ENCODE measurements at places on chromosomes 11 and 22.
A peak's percentile ranks its signal among the peaks of the same experiment; 100 is the strongest.

- no peak overlapping the region for H3K4me3 ChIP-seq
- no peaks in the 10 kb centered on the region for H3K4me1 ChIP-seq
Measured at GRCh38 chr11:119697445-119697844, 31.6 kb downstream of the NECTIN1 start.

DNA sequence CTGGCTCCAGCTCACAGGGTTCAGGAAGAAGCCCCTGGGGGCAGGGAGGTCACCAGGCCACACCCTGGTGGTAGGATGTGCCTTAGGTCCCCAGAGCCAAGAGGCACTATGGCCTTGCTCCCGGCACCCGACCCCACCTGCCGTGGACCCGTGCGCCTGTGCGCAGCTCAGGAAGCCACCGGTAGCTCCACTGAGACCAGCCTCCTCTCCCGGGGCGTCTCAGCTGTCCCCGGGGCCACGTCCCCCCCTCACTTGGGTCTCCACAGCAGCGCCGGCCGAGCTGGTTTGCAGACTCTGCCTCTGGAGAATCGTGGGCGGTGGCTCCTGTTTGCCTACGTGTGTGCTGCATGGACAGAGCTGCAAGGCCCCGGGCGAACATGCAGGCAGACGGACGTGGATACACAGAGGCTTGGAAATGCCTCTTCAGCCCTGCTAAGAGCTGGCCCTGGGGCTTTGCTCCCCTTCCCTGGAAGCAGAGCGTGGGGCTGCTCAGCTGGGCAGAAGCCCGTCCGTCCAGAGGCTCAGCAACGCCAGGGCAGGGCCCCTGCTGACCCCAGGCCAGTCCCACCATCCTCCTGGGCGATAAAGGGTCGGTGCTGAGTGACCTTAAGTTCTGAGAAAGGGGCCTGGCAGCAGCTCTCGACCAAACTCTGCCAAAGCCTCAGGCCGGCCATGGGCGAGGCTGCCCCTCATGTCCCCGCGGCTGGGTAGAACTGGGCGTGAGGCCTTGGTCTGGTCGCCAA lies 15.3 kb upstream of the MUC5B start:
- no peak overlapping the region for H3K4me3 ChIP-seq
- H3K4me1 ChIP-seq, result no peaks in the 10 kb centered on the region
- no peak overlapping the region for H3K27ac ChIP-seq
- DNase-seq, result no peak
- H3K36me3 ChIP-seq, result no peaks in the 10 kb centered on the region

- DNase-seq, result no peak
- H3K4me1 ChIP-seq, result peaks cover 36% of the 10 kb centered on the region
- peaks cover 3% of the 10 kb centered on the region for H3K27me3 ChIP-seq
- H3K36me3 ChIP-seq, result peaks cover 17% of the 10 kb centered on the region
Measured at GRCh38 chr11:44626645-44627044, 61.2 kb downstream of the CD82 start.

- H3K27me3 ChIP-seq, result no peaks in the 10 kb centered on the region
- DNase-seq, result no peak
- H3K4me3 ChIP-seq, result no peak overlapping the region
- no peaks in the 10 kb centered on the region for H3K36me3 ChIP-seq
- H3K27ac ChIP-seq, result no peak overlapping the region
- H3K4me1 ChIP-seq, result no peaks in the 10 kb centered on the region
Measured at GRCh38 chr11:132674151-132674550, 858.1 kb downstream of the OPCML start.

DNA sequence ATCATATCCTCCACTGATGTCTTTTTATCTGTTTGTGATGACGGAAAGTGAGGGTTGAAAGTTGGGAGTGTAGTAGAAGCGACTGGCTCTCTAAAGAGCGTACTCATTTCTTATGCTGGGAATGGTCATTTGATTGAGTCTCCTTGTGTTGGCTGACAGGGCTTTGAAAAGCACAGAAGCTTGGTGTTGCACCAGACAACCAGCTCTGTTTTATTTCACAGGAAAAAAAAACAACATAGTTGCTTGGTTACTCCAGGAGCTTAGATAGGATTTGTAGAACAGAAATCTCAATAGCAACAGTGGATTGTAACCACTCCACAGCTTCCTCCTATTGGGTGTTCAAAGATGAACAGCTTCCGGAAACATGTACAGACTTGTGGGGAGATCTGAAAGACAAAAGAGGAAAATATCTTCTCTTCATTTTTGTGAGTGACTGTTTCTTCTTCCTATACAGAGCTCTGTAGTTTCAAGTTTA lies 2.7 kb downstream of the RBM14 start:
- no peaks in the 10 kb centered on the region for H3K27me3 ChIP-seq
- H3K4me3 ChIP-seq, result peak overlapping the region; percentile 97
- DNase-seq, result peak; percentile 27

DNA sequence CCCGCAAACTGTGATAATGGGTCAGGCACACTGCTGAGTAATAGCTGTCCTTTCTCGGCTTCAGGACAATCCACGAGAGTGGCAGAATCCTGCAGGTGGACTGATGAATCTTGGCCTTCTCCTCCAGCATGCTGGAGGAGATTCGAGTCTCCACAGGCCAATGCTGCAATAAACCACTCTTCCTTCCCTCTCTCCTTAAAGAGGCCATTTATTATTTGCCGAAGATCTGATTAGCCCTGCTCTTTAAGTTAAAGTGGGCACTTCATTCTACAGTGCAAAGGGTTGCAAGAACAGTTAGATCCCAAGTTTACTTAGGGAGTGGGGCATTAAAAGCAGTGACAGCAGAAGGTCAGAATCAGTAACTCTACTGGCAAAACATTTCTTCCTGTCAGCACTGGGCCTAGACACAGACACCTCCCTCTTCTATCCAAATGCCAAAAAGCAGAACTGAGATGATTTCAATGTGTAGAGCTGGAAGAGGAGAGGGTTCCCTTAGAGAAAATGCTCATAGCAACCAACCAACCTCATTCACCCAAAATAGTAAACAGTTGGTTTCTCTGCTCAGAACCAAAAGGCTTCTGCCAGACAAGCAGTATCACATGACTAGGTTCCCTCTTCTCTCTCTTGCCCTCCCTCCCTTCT lies 121.7 kb downstream of the SGSM3 start:
- H3K36me3 ChIP-seq, result peaks cover 1% of the 10 kb centered on the region
- H3K4me3 ChIP-seq, result no peak overlapping the region
- no peak for DNase-seq
- H3K4me1 ChIP-seq, result peaks cover 27% of the 10 kb centered on the region
- no peak overlapping the region for H3K27ac ChIP-seq

DNA sequence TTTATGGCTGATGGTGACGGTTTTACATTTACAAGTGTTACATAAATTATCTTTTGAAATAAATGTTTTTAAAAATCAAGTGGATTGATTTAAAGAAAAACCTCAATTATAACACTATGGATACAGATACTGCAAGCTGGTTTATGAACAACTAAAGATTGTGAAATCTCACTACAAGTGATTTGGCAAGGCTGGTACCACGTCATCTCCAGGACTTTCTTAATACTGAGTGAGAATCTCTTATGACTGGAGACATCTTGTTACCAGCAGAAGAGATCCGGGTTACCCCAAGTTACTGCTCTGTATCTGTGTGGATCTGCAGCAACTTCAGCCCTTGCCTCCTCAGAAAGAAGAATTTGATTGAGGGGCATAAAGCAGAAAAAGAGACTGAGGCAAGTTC lies 452.9 kb downstream of the MN1 start:
- no peak overlapping the region for H3K27ac ChIP-seq
- H3K36me3 ChIP-seq, result no peaks in the 10 kb centered on the region
- no peaks in the 10 kb centered on the region for H3K27me3 ChIP-seq
- no peaks in the 10 kb centered on the region for H3K4me1 ChIP-seq
- no peak overlapping the region for H3K4me3 ChIP-seq

GRCh38 chr22:32754413-32755041 lies 47.0 kb upstream of the TIMP3 start:
- no peak for DNase-seq
- no peaks in the 10 kb centered on the region for H3K36me3 ChIP-seq
- no peaks in the 10 kb centered on the region for H3K27me3 ChIP-seq
- no peaks in the 10 kb centered on the region for H3K4me1 ChIP-seq

DNA sequence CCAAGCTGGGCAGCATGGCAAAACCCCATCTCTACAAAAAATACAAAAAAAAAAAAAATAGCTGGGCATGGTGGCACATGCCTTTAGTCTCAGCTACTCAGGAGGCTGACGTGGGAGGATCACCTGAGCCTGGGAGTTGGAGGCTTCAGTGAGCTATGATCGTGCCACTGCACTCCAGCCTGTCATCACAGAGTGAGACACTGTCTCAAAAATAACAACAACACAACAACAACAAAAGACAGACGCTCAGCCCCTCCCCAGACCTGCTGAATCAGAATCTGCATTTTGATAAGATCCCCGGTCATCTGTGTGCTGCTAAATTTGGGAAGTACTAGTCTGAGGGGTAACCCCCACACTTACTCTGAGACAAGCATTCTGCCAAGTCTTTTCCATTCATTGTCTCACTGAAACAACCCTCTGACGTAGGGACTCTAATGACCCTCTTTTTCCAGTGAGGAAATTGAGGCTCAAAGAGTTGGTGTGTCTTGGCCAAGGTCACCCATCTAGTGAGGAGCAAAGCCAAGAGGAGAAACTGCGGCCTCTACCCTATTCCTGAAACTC lies 7.5 kb downstream of the NEFH start:
- peaks cover 2% of the 10 kb centered on the region for H3K36me3 ChIP-seq
- H3K4me1 ChIP-seq, result no peaks in the 10 kb centered on the region
- H3K27ac ChIP-seq, result no peak overlapping the region

DNA sequence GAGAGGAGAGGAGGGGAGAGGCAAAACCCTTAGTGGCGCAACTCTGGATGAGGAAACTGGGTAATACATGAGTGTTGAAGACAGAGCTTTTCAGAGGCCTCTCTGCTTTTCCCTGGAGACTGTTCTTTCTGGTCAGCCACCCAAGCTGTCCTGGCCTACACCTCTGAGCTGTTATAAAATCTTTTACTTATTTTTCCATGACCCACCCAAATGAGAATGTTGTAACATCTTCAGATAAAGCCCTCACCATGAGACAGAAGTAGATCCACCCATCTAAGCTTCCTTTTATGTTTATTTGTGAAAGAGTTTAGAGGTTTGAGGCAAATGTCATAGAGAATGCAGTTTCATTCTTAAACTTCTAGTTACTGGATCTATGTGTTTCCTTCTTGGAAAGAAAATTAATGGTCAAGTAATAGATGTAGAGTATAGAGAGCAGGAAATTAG lies 20.3 kb upstream of the APLP2 start:
- no peak overlapping the region for H3K27ac ChIP-seq
- H3K4me1 ChIP-seq, result no peaks in the 10 kb centered on the region
- peaks cover 32% of the 10 kb centered on the region for H3K27me3 ChIP-seq
- H3K36me3 ChIP-seq, result no peaks in the 10 kb centered on the region
- no peak for DNase-seq

- peaks cover under 1% of the 10 kb centered on the region for H3K27me3 ChIP-seq
- no peaks in the 10 kb centered on the region for H3K36me3 ChIP-seq
- no peak overlapping the region for H3K27ac ChIP-seq
Measured at GRCh38 chr11:128937480-128937879, 5.2 kb downstream of the TP53AIP1 start.

DNA sequence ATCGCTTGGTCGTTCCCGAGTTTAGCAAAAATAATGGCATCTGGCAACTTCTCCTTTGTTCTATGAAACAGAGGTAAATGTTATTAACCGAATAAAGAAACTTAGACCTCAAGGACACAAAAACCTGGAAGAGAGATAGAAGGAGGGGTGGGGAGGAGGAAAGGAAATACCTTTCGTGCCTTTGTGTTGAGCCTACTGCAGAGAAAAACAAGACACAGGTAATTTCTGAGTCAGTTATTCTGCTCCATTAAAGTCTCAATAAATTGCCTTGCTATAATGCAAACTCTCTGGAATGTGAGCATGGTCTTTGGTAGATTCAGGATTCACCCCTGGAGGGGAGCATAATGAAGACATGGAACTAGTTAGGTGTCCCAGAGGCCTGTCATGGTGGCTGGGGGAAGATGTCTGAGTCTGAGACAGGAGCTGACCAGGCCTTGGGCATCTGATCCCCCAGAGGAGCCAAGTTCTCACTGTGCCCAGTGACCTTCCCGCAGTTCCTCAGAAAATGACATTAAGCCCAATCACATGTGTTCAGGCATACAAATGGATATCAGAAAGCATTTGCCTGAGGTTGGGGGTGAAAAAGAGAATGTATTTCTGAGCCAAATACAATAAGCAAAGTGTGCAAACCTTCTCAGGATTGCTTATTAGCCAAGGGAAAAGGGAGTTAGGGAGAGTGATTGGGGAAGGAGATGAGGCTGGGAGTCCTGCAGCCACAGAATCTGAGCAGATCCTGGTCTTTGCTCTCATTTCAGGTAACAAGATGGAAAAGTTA lies 72.6 kb upstream of the CADM1 start:
- no peak overlapping the region for H3K4me3 ChIP-seq
- H3K27me3 ChIP-seq, result no peaks in the 10 kb centered on the region
- DNase-seq, result no peak

Data from activated T-helper 1 cell treated with anti-CD3 and anti-CD28 coated beads, Interleukin-12 subunit alpha, Interleukin-12 subunit beta, Interleukin-2, Interleukin-4 antibody, amounts not matched to agents 30 ng/mL and 10 ng/mL and 1 ng/mL, durations not matched to agents 14 hours and 24 hours and 36 hours (primary cell).